ENCODE measurements at places on chromosomes 1 and 21. TPM values are rescaled to one million over a fixed set of nuclear protein-coding genes. Genes with fewer than 3 reads are reported as not detected.

Gene ZSCAN20
- 8.0 TPM for total RNA-seq

Gene VWA1
- 1.8 TPM for total RNA-seq

Gene CFAP107
- not detected for total RNA-seq

Gene KRTAP7-1
- not detected for total RNA-seq

Gene ZNF683
- not detected for total RNA-seq

Gene FAM151A
- not detected for total RNA-seq

Gene DEGS1
- 93.0 TPM for total RNA-seq

Gene FABP3
- total RNA-seq, result 0.69 TPM

Gene ACTA1
- total RNA-seq, result not detected

Gene PFDN2
- 38.0 TPM for total RNA-seq

Gene RAB3B
- total RNA-seq, result 0.73 TPM

Gene RIMS3
- 1.00 TPM for total RNA-seq
